ENCODE measurements at places on chromosomes 6 and 20.

- no peak for DNase-seq
These were observed 117.7 kb downstream of the RPS12 start for GRCh38 chr6:132931936-132932514.

- no peak for DNase-seq
These were observed 74.1 kb downstream of the FAM83B start for GRCh38 chr6:54920628-54921027.

- no peak for DNase-seq
These were observed 14.9 kb upstream of the ZFAND3 start for GRCh38 chr6:37804586-37804985.

- no peak for DNase-seq
These were observed 213.4 kb downstream of the KHDC1L start for GRCh38 chr6:73011945-73012344.

GRCh38 chr6:8238773-8239683 is 136.7 kb upstream of the EEF1E1 start:
- DNase-seq: no peak

- DNase-seq: peak; percentile 99
These were observed 704 bp upstream of the ZNF217 start for GRCh38 chr20:53594068-53595017.

DNA sequence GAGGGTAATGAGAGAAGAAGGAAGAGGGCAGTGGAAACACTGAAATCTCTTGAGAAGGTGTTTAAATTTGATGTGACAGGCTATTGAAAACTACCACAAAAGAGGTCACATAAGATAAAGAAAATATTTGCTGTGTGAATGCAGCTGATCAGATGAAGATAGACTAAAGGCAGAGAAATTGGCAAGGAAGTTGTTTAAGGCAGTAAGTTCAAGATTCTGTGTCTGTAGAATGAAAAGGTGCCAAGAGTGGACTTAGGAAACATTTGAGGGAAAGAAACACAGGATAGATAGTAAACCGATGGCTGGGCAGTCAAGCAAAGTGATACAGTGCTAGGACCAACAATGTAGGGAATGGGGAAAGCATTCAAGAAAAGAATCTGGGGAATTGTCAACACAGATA is 332.3 kb upstream of the MARCKS start:
- no peak for DNase-seq

GRCh38 chr6:3359973-3360726 is 96.7 kb downstream of the SLC22A23 start:
- no peak for DNase-seq

- no peak for DNase-seq
These were observed 19.7 kb upstream of the CITED2 start for GRCh38 chr6:139394027-139394649.

GRCh38 chr6:80094017-80094416 is 12.5 kb upstream of the BCKDHB start:
- DNase-seq: no peak

- DNase-seq: no peak
These were observed 30.9 kb upstream of the SMOC2 start for GRCh38 chr6:168410035-168410434.

DNA sequence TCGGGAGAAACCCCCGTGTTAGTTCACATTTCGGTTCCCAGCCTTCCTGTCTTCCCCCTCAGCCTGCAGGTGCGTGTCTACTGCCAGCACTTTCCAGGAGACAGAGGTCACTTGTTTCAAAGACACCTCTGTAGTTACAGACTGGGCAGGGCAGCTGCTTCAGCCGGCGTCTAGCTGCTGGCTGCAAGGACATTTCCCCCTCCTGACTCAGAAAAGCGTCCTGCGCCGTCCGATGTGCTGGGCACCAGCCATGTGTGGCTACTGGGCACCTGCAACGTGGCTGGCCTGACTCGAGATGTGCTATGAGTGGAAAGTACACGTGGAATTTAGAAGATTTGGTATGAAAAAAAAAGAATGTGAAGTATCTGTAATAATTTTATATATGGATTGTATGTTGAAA is 37.6 kb downstream of the RRBP1 start:
- DNase-seq: no peak

- DNase-seq: no peak
These were observed 44.0 kb downstream of the SSR1 start for GRCh38 chr6:7268816-7269555.

DNA sequence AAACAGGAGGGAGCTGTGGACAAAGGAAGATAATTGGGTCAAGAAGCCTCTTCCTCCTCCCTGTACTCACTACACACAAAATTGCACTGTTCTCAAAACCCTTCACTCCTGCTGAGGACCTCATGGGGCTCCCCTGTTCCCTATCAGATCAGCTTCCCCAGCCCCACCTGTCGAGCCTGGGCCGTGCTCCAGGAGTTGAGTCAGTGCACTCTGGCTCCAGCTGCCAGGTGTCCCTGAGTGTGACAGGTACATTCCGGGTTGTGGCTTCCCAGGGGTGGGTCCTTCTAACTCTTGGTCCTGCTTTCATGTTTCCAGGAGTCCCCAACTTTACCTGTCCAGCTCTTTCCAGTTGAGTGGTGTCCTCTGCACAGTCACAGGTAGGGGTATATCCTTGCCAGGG is 8.4 kb downstream of the RAB5IF start:
- DNase-seq: no peak

- peak; percentile 53 for DNase-seq
These were observed 9.5 kb downstream of the C20orf202 start for GRCh38 chr20:1212607-1213396.

DNA sequence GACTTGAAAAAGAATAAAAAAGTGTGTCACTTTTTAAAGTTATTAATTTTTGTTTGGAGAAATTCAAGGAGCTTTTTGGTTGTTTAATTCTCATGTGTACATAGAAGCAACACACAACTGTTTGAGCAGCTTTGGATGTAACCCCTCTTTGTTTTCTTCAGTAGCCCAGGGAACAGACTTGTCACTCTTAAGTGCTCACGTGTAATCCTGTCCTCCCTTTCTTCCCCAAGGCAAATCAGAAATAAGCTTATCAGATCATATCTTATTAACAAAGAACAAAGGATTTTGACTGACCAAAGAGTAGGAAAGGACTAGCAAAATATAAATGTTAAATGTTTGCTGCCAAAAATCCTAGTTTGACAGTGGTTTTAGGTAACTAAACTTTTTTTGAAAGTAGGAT is 7.3 kb upstream of the FLRT3 start:
- no peak for DNase-seq

GRCh38 chr6:122416825-122417224 is 17.4 kb downstream of the HSF2 start:
- DNase-seq: no peak

GRCh38 chr6:24718449-24719124 is 367 bp downstream of the C6orf62 start:
- no peak for DNase-seq

GRCh38 chr20:19937218-19937617 is 79.9 kb upstream of the NAA20 start:
- no peak for DNase-seq

DNA sequence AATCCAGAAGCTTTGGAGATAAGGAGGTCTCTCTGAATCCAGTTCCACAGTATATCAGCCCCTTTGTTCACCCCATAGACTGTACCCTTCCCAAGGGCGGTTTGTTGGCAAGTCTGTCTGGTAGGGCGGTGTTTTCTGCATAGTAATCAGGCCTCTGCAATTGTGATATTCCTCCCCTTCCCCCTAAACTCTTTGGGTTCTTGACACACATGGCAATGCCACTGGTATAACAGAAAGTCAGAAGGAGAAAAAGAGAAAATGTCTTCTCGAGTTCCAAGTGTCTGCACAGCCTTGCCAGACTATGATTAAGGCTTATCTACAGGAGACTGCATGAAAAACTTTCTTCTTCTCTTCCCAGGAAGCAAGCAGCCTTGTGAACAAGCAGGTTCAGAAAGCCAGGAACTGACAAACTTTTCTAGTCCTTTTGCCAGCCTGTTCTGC is 45.6 kb downstream of the FOXO3 start:
- no peak for DNase-seq

DNA sequence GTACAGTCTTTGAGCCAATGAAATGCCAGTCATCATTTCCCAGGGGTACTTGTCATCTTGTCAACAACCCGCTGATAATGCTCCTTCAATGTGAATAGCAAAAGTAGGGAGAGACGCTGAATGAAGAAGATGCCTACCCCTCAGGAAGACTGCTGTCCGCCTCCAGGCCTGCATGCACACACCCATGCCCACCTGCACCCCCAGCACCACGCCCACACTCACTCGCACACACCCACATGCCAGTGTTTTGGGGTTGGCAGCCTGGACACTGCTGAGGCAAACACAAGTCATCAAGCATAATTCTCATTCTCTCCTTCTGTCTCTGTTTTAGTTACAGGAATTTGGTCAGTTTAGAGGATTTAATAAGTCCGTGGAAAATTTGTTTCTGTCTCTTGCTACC is 63.6 kb downstream of the SYTL3 start:
- DNase-seq: no peak

DNA sequence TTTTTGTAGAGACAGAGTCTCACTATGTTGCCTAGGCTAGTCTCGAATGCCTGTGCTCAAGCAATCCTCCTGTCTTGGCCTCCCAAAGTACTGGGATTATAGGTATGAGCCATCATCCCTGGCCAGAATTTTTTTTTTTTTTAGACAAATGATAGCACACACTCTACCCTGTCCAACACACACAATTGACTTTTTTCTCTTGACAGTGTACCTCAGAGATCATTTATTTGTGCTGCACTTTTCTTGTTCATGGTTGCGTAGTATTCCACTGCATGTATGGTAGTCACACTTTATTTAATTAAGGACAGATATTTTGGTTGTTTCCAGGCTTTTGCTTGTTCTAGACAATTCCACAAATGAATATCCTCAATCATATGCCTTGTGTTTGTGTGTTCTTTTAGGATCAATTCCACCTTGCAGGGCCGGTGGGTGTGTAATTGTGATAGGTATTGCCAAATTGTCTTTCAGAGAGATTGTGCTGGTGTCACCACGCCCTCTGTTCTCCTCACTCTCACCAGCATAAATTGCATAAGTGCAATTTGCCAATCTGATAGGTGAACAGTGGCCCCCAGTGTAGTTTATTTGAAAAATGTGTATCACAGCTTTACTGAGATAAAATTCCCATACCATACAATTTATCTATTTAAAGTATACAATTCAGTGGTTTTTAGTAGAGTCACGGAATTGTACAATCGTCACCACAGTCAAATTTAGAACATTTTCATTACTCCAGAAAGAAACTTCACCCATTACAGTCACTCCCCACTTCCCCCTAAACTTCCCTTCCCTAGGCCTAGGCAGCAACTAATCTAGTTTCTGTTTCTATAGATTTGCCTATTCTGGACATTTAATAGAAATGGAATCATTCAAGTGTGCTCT is 20.1 kb downstream of the SRC start:
- no peak for DNase-seq

GRCh38 chr6:71181565-71181964 is 107.0 kb upstream of the OGFRL1 start:
- peak; percentile 62 for DNase-seq

GRCh38 chr6:108966251-108966650 is 118.0 kb downstream of the ARMC2 start:
- DNase-seq: no peak

- DNase-seq: no peak
These were observed 527 bp downstream of the TOMM34 start for GRCh38 chr20:44959638-44960102.

DNA sequence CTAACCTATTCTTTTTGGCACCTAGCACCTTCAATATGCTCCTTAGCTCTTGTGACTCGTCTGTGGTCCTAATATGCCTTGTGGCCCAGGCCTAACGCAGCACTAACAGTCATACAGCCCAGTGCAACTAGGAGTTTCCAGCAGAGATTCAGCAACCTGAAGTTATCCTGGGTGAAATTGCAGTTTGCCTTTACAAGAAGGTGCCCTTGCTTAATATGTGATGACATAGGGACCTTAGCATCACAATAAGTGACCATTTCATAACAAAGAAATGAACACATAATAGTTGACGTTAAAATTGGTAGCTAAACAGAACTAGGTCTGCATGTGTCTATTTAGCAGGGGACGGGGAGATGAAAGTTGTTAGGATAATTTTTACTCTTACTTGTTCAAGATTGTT is 10.1 kb downstream of the FIG4 start:
- DNase-seq: no peak

DNA sequence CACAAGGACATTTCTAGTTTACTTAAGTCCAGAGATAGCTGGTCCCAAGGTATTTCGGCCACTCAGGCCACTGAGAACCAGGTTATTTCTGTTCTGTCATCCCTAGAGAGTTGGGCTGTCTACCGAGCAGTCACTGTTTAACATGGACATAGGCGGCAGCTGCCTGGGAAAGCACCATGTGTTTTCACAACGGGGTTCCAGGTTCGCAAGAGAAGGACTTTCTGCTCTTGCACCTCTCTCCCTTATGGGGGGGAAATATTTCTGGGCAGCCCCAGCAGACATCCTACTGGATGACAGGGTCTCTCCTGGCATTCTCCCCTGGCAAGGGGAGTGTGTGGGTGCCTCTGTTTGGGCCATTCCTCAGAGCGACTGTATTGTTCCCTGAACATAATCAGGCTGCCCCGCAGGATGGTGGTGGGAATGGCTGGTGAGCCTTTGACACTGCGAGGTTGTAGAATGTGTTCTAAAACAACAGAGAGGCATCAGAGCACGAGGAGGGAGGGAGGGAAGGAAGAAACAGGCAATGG is 64.4 kb upstream of the DUSP22 start:
- no peak for DNase-seq

DNA sequence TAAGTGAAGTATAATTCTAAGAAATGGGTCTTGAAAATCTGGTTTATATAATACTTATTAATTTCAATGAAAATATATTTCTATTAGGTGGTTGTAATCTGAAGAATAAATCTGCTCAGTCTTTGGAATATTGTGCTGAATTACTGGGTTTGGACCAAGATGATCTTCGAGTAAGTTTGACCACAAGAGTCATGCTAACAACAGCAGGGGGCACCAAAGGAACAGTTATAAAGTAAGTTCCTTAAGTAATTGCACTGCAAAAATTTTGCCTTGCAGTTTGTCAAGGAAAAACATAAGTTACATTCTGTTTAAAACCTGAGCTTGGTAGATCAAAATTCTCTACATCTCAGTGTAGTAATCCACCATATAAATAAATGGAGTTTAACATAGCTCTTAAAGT is 106.0 kb downstream of the MYO6 start:
- no peak for DNase-seq

GRCh38 chr6:103750603-103751002 is 1109.1 kb downstream of the HACE1 start:
- DNase-seq: no peak

DNA sequence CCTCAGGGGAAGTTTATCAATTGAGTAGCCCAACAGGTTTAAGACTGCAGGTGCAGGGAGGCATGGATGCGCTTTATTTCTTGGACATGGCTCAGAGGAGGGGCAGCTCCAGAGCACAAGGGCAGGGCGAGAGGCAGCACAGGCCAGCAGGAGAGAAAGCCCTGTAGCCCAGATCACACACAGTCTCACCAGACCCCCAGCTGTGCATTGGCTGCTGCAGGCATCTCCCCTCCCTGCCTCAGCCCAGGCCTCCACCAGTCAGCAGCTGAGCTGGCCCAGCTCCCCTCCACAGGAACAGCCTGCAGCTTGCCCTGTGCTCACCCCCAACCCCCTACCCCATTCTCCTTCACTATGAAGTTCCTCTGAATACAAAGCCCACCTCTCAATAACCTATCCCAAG is 24.7 kb downstream of the MRPL14 start:
- DNase-seq: no peak

- DNase-seq: no peak
These were observed 3.9 kb upstream of the SYS1 start for GRCh38 chr20:45359069-45359405.

GRCh38 chr6:70563530-70563929 is 3.2 kb upstream of the SDHAF4 start:
- DNase-seq: no peak
